ENCODE measurements at places on chromosomes 7 and 10.

- peak; percentile 40 for DNase-seq
Measured at GRCh38 chr10:95513941-95514392, 47.2 kb downstream of the SORBS1 start.

GRCh38 chr10:102642736-102643335 lies 1.4 kb upstream of the TRIM8 start:
- DNase-seq = no peak

DNA sequence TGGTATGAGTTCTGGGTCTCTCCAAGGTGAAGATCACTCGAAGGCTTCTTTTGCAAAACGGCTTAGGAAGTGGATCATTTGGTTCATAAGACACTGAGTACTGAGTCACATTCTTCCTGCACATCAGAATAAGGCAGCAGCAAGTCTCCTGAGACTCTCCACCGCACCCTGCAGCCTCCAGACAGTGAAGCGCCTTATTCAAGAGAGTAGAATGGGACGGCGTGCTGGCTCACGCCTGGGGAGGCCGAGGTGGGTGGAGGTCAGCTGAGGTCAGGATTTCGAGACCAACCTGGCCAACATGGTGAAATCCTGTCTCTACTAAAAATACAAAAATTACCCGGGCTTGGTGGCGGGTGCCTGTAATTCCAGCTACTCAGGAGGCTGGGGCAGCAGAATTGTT lies 70.3 kb downstream of the C10orf143 start:
- no peak for DNase-seq

- peak; percentile 37 for DNase-seq
Measured at GRCh38 chr7:42493436-42494198, 256.6 kb upstream of the GLI3 start.

- DNase-seq = no peak
Measured at GRCh38 chr10:75034131-75034512, 77.3 kb upstream of the SAMD8 start.

DNA sequence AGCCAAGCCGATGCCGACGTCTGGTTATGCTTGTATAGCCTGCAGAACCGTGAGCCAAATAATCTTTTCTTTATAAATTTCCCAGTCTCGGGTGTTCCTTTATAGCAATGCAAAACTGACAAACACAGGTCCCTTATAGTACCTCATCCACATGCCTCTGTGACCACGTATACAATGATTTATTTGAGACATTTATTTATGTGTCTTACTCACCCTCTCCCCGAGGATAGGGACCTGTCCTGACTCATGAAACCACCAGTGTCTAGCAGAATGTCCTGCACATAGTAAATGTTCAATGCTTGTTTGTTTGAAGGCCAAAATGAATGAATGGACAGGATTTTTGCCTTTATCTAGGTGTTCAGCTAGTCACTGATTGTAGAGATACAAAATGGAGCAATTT lies 147.9 kb upstream of the FZD8 start:
- no peak for DNase-seq

GRCh38 chr10:60942788-60943315 lies 1.1 kb downstream of the RHOBTB1 start:
- peak; percentile 40 for DNase-seq

GRCh38 chr7:1086588-1087464 lies 1.1 kb upstream of the GPER1 start:
- peak; percentile 48 for DNase-seq

DNA sequence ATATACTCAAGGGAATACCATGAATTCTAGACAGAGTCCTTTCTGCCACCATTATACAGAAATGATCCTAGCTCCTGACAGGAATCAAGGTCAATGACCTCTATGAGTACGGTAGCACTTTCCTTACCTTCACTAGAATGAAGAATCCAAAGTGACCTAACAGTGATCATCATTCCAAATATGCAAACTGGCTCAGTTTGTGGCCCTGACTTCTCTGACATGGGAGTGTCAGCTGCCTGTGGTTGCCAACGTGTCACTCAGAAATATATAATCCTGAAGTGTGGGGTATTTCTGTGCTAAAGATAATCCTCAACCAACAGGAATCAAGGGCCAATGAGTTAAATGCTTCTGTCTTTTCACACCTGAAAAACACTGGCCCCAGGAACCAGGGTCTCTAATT lies 45.7 kb downstream of the COPG2 start:
- no peak for DNase-seq
